ENCODE measurements at places on chromosomes 3 and 15. TPM values are rescaled to one million over a fixed set of nuclear protein-coding genes. Genes with fewer than 3 reads are reported as not detected.

DNA sequence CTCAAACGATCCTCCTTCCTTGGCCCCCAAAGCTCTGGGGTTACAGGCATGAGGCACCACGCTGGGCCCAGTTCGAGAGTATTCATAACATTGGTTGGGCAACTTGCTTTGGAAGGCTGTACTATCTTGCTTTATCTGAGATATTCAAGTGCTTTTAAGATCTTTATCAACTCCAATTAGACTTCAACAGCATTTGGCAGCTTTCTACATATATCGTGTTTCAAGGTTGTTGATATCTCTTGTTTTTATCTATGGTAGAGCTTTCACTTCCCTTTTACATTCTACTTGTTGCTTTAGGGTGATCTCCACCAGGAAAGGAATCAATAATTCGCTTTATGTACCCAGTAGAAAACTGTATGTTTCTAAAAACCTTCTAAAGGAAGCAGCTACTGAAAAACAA is 395.3 kb downstream of the IL5RA start:
- DNase-seq = no peak

GP5 gene
- 0.10 TPM for total RNA-seq

DNA sequence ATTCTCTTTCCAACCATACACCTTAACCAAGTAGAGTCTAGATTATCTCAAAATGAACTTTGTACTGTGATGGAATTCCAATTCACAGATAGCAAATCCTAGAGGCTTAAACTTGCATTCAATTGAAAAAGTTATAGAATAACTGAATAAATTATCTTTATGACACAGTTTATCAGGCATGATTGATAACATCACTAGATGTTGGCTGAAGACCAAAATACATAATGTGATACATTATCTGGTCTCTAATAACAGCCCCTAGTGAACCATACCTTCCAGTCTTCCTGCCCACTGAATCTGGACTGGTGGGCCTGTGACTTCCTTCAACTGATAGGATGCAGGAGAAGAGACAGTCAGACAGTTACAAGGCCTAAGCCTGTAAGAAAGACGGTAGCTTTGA is 165.2 kb upstream of the CMC1 start:
- no peak for DNase-seq

- no peak for DNase-seq
These were observed 4.6 kb downstream of the GLCE start for GRCh38 chr15:69164807-69165636.

- DNase-seq = no peak
These were observed 42.0 kb upstream of the CHRM5 start for GRCh38 chr15:33926260-33926659.

DNA sequence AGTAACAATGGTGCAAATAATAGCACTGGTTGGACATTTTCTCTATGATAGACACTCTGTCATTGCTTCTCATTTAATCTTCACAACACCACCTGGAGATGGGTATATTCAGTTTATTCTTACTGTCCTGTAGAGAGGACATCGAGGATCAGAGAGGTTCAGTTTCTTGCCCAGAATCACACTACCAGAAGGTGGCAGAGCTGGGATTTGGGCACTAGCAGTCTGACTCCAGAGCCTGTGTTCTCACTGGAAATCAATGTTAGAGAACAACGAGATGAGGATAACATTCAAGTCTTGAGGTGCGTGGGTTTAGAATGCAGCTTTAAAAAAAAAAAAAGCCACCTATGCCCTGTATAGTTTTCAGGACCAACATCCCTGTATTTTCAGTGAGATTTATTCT is 127.8 kb downstream of the SYNPR start:
- DNase-seq = no peak

- no peak for DNase-seq
These were observed 370.1 kb downstream of the LRTM1 start for GRCh38 chr3:54557538-54558428.

DNA sequence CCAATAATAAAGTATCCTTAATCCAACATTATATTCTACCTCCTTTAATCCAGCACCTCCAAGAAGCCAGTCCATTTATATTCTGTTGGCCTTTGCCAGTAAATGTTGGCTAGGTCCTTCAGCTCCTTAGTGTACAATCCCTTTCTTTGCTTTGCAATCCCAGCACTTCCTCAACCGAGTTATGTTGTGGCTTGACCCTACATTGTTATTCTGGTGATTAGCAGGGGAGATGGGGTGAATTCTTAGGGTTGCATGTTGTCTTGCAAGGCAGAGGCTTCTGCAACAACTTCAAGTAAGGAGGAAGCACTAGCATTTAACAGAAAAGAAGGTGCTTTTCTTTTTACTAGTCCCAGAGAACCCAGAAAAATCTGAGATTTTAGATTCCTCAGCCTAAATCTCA is 127.2 kb downstream of the CD47 start:
- DNase-seq = no peak
